ENCODE measurements at places on chromosomes 3 and 15.

GRCh38 chr3:65006300-65006739 lies 318.5 kb upstream of the ADAMTS9 start:
- no peak for DNase-seq

DNA sequence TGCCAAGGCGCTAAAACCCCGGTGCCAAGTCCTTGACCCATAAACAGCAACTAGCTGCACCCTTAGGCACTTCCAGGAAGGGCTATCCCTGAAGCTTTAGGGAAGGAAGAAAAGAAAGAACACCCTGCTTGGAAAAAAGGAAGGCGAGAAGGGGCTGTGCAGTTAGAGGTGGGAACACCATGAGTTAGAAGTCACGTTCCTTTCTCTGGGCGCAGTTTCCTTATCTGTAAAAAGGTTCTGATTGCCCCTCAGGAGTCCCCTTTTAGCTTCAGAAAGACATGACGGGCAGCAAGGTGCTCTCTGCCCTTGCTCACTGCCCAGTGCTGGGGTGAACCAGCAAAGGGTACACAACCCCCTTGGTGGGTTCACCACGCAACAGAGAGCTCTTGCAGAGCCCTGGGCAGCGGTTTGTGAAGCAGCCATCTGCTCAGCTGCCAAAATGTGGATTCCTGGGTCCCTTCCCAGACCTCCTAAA lies 798 bp downstream of the GCHFR start:
- no peak for DNase-seq

DNA sequence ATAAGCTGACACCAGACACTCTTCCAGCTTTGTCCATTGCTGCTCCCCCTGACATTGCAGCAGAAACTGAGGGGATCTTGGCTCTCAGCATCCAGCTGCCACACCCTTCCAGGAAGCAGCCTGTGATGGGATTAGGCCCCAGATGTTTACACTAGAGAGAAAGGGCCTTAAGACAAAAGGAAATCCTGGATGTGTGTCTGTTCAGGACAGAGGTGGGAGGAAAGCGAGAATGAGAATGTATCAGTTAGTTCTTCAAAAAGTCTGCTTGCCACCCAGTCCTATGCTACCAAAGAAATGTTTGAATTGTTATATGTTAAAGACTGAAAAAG lies 58.8 kb downstream of the HES1 start:
- no peak for DNase-seq

GRCh38 chr3:74561881-74562280 lies 52.6 kb downstream of the CNTN3 start:
- DNase-seq = no peak

- no peak for DNase-seq
These were observed 139.1 kb downstream of the LSAMP start for GRCh38 chr3:116306149-116306548.

- DNase-seq = no peak
These were observed 154.6 kb downstream of the PTPRG start for GRCh38 chr3:61715886-61716527.

DNA sequence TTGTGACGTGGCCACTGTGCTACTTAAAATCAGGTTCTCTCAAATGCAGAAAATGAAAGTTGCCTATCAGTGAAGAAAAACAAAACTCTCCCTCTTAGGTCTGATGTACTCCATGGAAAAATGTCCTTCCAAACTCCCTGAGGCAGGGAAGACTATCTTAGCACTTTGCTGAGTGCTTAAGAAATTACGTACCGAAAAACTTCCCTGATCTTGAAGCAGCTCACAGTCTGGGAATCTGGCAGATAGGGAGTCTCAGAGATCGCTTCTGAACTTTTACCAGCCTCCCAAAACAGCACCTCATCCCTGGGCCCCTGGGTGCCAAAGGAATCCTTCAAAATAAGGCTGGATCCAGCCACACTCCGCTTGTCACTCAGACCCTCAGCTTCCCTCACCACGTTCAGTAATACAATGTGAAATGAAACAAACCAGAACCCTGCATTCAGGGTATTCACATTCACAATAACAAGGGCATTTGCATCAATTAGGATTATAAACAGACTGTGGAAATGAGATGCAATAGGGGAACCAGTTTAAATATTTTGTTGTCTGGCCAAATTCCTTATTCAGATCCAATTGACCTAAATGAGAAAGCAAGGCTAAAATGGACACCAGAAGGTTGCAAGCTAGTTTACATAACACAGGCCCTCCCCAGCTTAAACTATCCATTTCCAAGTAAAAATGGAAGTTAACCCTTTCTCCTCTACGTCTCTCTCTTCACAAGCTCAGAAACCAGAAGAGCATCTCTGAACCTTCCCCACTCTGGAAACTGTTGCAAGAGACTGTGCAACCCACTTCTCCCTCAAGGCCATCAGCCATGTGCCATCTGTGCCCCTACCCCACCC lies 20.9 kb downstream of the OSBPL10 start:
- DNase-seq = no peak

DNA sequence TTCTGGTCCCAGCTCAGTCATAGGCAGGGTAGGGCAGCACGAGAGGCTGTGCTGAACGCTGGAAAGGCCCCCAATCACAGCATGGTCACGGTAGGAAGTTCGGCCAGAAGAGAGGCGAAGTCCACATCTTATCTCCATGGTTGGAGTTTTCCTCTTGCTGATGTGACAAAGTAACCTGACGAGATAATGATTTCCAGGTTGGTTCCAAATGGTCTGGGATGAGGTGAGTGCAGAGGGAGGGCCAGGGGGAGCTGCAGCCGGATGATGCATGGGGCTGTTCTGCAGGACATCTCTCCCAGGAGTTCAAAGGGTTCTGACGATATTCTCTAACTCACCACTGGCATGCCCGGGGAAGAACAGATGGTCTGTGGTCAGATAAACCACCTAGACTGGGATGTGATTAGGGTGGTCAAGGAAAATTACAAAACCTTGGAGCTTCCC lies 83.2 kb upstream of the WNT5A start:
- no peak for DNase-seq

DNA sequence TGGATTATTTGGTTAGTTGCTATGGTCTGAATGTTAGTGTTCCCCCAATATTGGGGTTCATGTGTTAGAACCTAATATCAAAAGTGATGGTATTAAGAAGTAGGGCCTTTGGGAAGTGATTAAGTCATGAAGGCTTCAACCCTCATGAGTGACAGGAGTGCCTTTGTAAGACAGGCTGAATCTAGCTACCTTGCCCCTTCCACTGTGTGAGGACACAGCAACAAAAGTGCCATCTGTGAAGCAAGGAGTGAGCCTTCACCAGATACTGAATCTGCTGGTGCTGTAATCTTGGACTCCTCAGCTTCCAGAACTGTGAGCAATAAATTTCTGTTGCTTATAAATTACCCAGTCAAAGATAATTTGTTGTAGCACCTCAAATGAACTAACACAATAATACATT lies 22.6 kb upstream of the SATB1 start:
- no peak for DNase-seq

DNA sequence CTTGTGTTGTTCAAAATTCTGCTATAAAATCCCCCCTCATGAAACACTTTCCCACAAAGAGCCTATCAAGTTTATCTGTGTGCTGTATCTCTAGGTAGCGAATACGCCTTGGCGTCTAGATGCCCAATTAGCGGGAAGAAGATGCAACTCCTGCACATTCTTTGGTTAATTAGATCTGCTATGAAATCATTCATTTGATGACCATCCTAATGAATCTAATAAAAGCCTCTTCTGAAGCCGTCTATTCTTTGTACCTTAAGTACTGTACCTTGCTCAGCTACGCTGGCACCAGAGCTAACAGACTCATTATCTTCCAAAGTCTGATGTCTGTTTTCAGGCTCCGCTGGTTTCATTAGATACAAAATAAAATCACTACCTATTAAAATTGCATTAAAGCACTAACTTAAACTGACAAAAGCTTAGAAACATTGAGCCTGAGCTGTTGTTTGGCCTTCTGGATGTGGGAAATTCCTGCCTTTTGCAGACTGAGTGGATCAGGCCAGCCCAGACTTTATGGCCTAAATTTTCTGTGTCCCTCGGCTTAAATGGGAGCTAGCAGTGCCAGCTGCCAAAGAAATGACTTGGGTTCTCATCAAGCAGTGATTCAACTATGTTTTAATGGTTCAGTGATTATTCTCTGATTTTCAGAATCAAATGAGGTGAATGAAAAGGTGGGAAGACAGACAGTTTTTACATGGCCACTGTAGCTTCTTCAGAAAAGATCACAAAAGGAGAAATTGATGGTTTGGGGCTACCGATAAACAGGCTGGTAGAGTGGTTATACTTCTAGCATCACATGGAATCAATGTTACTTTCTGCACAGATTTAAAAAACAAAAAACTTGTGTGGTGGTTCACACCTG lies 28.4 kb upstream of the CHST2 start:
- DNase-seq = no peak

- DNase-seq = no peak
These were observed 25.4 kb upstream of the LIMD1 start for GRCh38 chr3:45568848-45569762.

DNA sequence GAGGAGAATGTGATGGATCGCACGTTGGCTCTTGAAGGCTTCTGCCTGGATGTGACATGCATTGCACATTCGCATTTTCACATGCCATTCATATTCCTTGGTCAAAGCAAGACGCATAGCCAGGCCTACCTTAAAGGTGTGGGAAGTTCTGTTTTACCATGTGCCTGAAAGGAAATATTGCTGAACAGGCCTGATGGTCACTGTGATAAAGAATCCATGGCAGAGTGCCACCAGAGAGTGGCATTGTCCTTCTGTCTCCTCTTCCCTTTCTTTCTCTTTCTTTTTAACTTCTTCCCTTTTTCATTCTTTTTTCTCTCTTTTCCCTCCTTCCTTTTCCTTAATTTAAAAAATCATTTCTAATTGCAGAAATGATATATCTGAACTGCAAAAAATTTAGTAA lies 15.9 kb upstream of the MITF start:
- no peak for DNase-seq

DNA sequence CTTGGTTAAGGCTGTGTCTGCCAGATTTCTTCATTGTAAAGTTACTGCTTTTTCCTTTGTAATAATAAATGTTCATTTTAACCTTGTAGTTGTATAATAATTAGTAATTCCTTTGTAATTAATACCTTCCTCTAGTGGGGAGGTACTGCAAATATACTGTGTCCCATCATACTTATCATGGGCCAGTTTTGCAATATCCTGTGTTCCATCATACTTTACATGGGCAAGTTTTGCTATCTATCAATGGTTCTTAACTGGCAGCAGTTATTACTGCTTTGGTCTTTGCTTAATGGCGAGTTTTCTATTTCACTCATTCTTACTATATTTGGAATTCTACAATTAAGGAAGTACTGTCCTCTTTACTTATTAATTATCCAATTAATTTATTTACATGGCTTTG lies 10.6 kb downstream of the ATP2C1 start:
- DNase-seq = no peak

DNA sequence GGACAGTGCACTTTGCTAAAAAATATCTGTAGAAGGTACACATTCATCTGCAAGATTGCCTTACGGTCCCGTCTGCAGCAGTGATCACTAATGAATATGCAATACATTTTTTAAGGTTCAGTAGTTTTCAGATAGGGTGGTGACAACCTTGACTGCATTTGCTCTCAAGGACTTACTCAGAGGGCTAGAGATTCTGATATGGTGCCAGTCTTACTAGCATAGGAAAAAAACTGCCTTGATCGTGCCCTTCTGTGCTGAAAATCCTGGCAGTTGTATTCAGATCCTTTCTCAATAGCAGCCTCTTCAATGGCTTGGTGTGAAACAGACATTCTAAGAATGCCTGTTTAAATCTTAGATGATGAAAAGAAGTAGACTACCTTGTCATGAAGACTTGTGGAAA lies 411.9 kb upstream of the CCDC54 start:
- DNase-seq = no peak

DNA sequence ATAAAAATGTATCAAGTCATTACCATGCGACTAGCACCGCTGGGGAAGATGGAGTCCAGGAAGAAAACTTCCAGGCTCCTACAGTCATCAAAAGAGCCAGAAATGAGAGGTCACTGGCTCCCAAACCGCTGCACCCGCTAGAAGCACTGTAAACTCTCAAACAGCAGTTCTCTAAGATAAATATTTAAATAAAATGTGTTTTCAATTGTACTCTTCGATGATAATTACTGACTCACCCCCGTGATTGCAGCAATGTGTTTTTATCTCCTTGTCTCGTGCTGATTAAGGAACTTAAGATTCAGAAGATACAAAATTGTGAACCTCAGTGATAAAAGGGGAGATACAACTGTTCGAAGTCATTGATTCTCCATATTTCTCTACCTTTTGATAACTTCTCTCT lies 45.8 kb upstream of the FOXP1 start:
- DNase-seq = no peak

DNA sequence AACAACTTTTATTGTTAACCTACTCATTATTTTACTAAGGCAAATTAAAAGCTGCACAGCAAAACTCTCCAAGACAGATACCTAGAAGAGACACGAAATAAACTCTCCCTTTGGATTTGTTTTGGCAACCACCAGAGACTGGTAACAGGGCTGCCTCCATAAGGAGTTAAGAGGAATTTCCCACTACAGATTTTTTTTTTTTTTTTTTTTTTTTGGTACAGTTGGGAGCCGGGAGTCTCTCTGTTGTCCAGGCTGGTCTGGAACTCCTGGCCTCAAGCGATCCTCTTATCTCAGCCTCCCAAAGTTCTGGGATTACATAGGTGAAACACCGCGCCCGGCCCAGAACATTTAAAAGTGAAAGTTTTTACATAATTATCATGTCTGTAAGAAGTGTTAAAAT lies 73.6 kb upstream of the VGLL4 start:
- DNase-seq = no peak

DNA sequence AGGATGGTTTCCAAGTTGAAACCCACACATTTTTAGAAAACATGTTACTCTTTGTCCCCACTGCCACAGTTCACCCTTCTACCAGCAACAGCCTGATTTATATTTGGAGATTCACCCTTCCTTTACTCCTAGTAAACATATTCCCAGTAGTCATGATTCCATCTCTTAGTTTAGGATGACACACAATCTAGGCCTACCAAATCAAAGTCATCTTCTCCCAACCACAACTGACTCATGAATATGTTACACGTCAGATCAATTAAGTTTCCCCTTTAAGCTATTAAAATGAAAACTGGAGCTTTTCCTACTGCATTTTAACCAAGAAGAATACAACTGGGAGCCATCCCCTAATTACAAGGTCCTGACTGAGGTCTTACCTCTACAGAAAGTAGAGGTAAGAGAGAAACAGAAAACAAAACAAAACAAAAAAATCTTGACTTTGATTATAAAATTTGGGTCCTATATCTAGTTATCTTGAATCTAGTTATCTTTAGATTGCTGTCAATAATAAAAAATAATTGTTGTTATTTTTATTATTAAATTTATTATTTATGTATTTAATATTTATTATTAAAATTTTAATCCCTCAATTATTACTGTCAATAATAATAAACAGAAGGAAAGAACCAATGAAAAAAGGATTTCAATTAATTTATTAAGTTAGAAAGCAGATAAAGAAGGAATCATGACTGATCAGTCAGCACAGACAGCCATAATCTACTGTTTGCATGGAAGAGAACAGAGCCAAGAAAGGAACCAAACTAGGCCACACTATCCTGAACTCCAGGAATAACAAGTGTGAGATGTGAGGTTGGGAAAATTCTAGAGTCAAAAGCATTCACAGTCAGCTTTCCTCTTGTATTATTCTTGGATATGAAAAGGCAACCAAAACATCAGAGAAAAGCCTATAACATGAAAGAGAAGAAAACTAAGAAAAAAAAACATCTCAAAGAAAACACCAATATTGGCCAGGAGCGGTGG lies 12.5 kb downstream of the DPH6 start:
- DNase-seq = no peak

- DNase-seq = no peak
These were observed 499.0 kb downstream of the PYDC2 start for GRCh38 chr3:191959876-191960413.
